ENCODE measurements at places on chromosomes 1 and 21.

DNA sequence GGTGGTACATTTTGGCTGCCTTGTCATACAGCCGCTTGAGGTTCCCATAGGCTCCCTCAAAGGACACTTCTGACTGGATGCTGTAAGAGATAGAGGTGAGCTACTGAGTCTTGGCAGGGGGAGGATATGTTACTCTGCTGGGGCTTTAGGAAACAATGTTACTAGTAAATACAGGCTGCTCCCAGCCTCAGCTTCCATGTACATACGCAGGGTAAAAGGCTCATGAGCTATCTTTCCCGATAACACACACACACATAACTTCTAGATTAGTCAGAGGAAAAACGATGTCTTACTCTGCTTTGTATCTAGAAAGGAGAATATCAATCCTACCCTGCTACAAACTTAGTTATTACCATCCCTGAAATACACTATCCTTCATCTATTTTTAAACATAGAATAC lies 14.3 kb downstream of the SMG5 start:
- DNase-seq, result no peak

- no peak for DNase-seq
Measured at GRCh38 chr1:78834201-78834741, 172.3 kb downstream of the ADGRL4 start.

- DNase-seq, result no peak
Measured at GRCh38 chr1:159827549-159827948, 876 bp downstream of the SLAMF8 start.

DNA sequence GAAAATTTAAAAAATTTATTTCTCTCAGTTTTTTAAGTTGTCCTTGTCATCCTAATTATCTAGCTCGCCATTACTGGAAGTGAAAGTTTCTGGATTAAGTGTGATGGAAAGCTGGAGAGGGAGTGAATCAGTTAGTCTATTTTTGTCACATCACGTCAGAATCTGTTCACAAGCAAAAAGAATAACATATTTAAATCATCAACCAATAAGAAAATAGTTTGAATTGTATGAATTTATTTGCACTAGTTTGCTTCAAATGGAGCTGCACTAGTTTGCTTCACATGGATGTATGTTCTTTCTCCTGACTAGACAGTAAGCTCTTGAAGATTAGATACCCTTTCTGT lies 22.8 kb downstream of the PHC2 start:
- DNase-seq, result no peak

GRCh38 chr1:20359451-20360330 lies 69.0 kb downstream of the VWA5B1 start:
- no peak for DNase-seq

DNA sequence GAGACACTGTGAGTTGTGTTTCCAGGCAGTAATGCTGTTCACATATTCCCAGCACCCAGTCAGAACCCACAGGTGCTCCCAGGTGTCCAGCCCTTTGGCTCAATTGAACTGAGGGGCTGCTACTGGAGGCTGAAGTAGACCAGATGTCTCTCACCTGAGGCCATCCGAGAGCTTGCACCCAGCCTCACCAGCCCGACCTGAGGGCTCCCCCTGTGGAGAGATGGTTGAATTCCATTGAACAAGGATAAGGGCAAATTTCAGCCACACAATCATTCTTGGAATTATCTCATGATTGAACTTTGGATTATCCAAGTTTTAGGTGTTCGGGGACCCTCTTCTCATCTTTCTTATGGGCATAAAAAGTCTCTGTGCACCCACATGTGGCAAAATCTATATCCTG lies 52.1 kb downstream of the OBSCN start:
- no peak for DNase-seq

GRCh38 chr1:234852659-234853058 lies 242.7 kb upstream of the IRF2BP2 start:
- no peak for DNase-seq

DNA sequence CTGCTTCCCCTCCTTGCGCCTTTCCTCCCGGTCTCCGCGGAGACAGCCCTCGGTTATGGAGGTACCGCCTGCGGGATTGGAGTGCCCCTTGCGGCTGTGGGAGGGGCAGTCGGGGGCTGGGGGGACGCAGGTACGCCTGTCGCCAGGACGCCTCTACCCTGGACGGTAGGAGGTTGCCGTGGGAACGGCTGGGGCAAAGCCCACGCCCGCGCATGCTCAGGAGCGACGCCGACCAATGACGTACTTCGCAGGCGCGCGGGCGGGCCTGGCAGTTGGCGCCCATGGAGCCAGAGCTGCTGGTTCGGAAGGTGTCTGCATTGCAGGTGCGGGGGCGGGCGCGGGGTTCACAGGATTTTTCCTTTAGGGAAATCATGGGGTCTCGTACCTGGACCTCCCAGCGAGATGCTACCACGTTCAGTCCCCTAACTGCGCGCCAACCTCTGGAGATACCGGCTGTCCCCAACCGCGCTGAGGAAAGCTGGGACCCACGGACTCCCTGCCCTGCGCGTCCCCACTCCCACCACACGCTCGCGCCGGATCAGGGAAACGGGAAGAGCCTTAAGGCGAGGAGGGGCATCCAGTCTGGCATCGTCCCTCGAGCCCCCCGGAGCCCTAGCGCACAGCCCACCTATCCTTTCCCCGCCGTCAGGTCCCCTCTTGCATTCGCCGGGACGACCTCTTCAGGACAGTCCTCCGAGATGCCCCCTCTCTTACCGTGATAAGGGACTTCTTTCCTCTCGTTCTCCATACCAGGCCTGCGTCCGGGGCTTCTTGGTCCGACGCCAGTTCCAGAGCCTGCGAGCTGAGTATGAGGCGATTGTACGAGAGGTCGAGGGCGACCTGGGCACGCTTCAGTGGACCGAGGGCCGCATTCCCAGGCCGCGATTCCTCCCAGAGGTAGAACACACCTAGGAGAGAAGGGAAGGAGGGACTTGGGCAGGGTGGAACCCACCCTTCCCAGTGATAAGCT lies at the start of gene IQCC:
TSS of gene IQCC (plus strand) at position 271 of the 970 bp plus-strand sequence. CDS start at position 282, 11 bp downstream.
- DNase-seq, result peak; percentile 86

- DNase-seq, result no peak
Measured at GRCh38 chr1:165228676-165229075, 127.8 kb downstream of the LMX1A start.

DNA sequence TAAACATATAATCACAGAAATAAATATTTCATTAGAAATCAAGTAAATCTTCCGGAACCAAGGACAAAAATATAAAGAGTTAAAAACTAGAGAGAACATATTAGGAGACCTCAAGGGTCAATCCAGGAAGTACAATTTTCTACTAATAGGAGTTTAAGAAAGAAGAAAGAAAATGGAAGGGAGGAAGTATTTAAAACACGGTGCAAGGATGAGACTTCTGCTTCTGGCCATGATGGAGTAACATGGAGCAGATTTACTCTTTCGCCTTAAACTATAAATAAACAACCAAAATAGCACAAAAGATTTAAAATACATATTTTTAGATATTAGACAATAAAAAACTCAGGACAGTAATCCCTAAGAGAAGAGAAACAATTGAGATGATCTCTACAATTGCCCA lies 12.6 kb upstream of the IFNAR1 start:
- DNase-seq, result no peak

- no peak for DNase-seq
Measured at GRCh38 chr1:247456021-247456420, 1.9 kb downstream of the OR2B11 start.

Data from SHP77 treated with DMSO at 0.1 percent for 48 hours (cell line).